NCI-H526 (cell line): ENCODE measurements at places on chromosomes 11 and 22.

GRCh38 chr11:78691215-78691614 is 116.6 kb upstream of the NARS2 start:
- no peak for DNase-seq

DNA sequence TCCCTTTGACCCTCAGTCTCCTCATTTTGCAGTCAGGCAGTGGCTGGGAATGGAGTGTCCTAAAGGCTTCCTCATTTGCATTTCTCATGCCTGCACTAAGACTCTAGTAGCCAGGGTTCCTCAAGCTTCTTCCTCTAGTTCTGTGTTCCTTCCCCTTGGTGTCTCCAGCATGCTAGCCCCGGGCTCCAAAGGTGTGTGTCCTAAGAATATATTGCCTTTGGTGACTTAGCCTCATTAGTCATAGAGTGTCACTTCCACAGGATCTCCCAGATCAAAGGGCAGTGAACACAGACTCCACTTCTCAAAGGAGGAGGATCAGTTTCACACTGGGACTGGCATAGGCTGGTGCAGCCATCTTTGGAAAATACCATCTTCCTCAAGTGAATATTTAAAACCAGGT is 21.4 kb upstream of the ACER3 start:
- DNase-seq = no peak

- DNase-seq = no peak
Observed at GRCh38 chr22:40889116-40889515, 27.2 kb upstream of the DNAJB7 start.

GRCh38 chr11:47466701-47467250 is 17.8 kb upstream of the RAPSN start:
- no peak for DNase-seq

DNA sequence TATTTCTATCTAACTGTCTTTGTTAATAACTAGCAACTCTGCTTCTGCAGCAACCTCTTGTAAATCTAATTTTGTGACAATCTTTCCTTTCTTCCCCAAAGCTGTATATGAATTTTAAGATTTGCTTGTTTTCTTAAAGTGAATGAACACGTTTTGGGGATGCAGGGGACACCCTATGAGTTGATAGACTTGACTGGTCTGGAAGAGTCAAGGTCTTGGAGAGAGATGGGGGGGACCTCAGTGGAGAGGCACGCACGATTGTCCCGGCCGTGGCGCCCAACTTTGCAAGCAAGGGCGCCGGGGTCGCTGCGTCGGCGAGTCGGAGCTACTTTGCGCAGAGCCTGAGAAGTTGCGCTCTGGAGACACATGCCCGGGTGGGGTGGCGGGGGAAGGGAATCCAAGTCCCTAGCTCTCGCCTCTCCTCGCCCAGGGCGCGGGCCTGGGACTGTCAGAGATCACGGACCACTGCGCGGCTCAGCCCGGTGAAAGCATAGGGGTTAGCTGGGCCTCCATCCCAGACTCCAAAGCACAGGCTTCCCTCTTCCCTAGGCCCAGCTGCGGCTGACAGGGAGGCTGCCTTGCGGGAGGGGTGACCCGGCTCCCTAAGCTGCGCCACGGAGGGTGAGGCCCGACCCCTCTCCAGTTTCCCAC is 854 bp downstream of the ABCC8 start:
- no peak for DNase-seq

GRCh38 chr22:35353318-35353717 is 27.6 kb upstream of the HMOX1 start:
- no peak for DNase-seq

- DNase-seq = no peak
Observed at GRCh38 chr11:17434108-17434507, 42.5 kb downstream of the ABCC8 start.

DNA sequence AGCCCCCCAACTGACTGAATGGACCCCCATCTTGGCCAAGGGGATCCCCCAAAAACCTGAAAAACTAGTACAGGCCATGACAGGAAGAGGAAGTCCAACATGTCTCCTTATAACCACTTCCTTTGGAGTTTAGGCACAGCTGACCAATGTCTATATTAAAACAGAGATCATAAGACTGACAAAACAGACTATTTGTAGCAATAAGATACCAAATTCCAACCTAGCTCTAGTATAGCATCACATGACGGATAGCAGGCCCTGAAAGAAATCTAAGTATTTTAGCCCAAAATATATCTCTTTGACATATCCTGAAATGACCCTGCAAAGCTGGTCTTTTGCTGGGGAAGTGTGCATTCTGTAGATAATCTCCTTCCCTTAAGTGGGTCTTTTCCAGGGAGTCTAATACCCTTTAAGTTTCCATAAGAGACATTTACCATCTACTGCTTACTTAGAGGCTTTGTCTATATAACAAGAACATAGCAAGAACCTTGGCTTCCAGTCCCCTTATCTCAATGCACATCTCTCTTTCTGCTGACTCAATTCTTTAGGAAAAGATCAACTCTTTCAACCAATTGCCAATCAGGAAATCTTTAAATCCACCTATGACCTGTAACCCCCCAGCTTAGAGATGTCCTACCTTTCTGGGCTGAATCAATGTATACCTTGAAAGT is 34.9 kb upstream of the ACER3 start:
- no peak for DNase-seq

DNA sequence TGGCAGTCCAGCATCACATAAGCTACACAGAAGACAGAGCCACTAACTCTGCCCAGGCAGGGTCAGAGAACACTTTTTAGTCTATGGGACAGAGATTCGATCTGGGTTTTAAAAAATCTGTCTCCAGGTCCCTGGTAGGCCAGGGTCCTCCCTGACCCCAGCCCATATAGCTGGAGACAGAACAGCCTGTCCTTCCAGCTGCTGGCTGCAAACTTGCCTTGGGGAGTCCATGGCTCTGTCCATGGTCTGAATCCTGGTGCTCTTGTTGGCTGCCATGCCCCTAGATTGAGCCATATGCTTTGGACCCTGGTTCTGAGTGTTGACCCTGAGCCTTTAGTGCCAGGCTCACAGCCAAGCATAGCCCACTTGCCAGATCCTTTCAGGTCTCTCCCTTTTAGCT is 13.3 kb upstream of the LIPT2 start:
- DNase-seq = no peak

DNA sequence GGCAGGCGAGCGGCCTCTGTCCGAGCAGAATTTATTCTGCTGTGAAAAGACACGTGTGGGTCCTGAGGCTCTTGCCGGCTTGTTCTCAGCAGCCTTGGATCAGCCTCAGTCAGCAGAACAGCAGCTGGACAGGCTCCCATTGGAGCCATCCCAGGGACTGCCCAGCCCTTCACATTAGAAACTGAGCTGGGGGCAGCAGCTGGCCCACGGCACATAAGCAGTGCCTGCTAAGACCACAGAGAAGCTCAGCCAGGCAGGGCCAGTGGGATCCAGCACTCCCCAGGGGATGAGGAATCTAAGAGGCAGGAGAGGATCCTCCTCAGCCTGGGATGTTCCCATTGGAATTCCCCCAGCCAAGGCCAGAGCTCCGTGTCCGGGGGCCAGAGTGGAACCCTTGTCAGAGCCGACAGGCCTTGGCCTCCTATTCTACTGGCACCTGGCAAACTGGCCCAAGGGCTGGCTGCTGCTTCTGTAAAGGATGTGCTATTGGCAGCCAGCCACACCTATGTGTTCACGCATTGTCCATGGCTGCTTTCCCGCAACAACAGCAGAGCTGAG is 18.2 kb downstream of the RTN4R start:
- DNase-seq = no peak

- DNase-seq = no peak
Observed at GRCh38 chr22:44042249-44043218, 18.4 kb downstream of the PARVB start.

DNA sequence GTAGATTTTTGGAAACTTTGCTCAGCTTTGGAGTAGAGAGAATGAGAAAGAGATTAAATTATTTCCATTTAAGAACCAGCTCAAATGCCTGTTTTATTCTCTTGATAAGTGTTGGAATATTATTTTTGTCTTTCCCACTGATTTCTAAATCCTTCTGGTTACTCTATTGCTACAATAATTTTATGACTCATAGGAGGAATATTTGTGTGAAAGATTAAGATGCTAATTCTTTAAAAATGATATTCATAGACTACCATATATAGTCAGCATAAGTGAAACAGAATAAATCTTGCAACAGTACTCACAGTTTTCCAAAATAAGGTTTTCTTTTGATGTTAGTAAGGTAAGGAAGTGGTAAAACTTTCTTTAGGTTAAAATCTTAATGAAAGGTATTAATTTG is 60.9 kb downstream of the YAP1 start:
- no peak for DNase-seq

- no peak for DNase-seq
Observed at GRCh38 chr11:87255589-87255988, 217.9 kb downstream of the TMEM135 start.

GRCh38 chr11:69958308-69958707 is 119.8 kb upstream of the ANO1 start:
- DNase-seq = no peak

DNA sequence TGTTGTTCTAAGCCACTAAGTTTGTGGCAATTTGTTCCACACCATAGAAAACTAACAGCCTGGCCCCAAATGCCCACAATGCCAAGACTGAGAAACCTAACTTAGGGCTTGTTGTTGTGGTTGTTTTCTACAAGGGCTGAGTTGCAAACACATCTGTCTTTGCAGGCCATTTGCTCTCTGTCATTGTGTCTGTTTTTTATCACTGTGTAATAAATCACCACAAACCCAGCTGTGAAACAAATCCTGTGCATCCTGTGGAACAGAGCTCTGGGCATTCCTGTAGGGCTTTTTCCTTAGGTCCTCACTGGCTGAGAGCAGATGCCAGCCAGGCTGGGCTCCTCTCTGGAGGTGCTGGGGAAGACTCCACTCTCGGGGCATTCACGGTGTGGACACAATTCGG is 15.7 kb upstream of the SYT8 start:
- no peak for DNase-seq

DNA sequence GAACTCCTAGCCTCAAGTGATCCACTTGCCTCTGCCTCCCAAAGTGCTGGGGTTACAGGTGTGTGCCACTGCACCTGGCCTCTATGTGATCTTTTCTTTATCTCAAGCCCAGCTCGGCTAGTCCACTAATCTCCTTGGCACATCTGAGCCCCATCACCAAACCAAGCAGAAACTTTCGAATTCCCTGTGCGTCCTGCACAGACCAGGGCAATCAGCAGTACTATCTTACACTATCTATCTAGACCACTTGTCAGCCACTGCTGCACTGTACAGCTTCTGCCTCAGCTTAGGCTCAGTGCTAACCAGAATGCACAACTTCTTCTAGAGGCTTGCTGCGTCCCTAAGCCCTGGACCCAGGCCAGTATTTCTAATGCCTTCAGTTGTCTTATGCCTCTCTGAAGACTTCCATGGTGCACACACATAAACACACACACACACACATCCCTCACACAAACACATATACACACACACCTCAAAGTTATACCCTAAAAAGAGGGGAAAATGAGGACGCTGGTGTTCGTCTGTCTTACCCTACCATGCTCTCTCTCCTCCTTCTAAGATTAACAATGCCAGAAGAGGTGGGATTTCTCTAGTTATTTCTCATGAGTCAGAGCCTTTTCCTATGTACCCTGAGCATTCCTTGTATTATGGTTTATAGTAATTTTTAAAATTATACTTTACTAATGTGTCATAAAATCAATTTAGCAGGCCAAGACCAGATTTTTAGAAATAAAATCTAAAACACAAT is 59.3 kb upstream of the FAM181B start:
- DNase-seq = no peak

DNA sequence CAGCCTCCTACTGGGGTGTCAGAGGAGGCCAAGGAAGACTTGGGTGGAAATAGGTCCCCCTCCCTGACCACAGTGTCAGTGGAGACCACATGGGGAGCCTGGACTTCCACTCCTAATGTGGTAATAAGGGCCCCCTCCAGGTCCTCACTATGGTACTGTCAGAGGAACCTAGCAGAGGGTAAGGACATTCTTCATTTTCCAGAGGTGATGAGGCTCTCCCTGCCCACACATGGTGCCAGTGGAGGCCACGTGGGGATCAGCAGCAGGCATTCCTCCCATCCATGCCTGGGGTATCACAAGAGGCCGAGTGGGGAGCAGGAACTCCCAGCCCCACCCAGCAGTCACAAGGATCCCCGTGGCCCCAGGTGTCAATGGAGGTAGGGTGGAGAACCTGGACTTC is 6.5 kb upstream of the CLDN5 start:
- no peak for DNase-seq

- DNase-seq = no peak
Observed at GRCh38 chr11:76667271-76667818, 3.2 kb downstream of the LRRC32 start.

DNA sequence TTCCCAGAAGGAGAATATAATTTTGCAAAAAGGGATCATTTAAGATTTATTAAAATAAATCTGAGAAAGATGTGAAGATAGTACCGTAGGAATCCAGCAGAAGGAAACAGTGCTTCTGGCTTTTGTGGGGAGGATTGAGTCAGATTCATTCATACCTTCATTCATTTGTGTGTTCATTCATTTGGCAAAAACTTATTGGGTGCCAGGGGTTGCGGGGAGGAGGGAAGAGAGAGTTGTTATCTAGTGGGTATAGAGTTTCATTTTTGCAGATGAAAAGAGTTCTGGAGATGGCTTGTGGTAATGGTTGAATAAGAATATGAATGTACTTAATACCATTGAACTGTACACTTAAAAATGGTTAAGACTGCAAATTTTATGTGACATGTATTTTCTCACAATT is 31.1 kb downstream of the BMAL1 start:
- DNase-seq = no peak

GRCh38 chr11:13328286-13328685 is 50.7 kb downstream of the BMAL1 start:
- no peak for DNase-seq

- no peak for DNase-seq
Observed at GRCh38 chr11:13423372-13423771, 39.6 kb downstream of the BTBD10 start.

DNA sequence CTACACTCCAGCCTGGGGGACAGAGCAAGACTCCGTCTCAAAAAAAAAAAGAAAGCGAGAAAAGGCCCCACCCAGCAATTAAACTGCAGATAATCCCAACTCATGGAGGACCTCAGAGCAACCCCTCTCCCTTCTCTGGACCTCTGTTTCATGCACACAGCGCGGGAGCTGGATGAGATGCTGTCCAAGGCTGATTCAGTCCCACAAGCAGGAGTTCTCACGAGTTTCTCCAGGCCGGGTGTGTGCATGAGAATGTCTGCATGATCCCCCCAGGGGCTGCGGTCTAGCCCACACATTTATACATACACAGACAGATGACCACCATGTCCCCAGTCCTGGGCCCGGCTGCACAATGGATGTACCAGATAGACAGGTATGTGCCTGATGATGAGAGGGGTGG is 19.4 kb downstream of the ELFN2 start:
- no peak for DNase-seq

GRCh38 chr11:67592880-67593564 is 9.4 kb downstream of the GSTP1 start:
- peak; percentile 37 for DNase-seq

DNA sequence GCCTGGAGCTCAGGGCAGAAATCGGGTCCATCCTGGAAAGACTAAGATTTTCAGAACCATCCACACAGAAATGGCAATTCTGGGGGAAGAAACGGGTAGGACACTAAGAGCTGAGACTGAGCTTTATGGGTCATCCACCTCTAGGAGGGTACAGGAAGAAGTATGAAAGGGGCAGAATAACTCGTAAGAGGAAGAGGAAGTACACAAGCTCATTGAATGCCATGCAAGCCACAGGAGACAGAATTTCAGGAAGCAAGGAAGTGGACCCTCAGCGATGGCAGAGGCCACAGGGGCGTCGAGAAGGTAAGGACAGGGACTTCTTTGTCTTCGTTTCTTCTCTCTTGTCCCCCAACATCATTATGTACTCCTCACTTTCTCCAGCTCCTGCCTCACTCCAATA is 169.6 kb downstream of the MAML2 start:
- DNase-seq = no peak
